Urothelium cell line (cell line): ENCODE measurements at places on chromosomes 4 and X.

DNA sequence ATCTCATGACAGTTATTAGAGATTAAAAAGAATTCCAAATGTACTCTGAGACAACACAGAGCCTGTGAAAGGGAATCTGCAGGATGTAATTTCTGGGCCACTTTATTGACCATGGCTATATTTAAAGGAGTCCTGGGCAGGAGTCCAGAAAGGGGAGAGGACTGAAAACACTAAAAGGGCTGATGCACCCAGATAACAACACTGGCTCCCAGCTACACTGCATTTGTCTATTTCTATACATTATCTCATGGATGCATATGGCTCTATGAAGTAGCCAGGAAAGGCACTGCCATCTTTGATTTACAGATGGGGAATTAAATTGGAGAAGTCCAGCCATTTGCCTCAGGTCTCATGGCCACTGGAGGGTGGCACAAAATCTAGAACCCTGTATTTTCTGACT is 56.0 kb downstream of the MED28 start:
- no peak for DNase-seq

- DNase-seq, result no peak
Observed at GRCh38 chr4:55358246-55358645, 12.2 kb downstream of the SRD5A3 start.

GRCh38 chrX:51395480-51395809 is 62.8 kb downstream of the NUDT10 start:
- DNase-seq, result no peak

GRCh38 chr4:140790765-140791164 is 34.6 kb upstream of the TBC1D9 start:
- DNase-seq, result no peak

DNA sequence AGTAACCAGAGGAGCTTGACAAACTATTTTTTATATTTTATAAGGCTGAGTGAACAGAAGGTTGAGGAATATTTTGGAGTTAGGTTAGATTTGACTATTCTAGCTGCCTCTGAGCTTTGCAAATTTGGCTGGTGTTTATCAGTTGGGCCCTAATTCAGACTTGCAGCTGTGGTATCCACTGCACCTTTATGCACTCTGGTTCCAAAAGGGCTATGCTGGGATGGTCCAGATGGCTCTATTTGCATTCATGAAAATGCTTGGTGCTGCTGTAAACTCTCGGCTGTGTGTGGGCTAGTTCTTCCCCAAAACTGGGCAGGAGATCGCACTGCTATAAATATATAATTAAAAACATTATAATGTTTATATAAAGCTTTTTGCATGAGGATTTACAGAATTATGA is 106.3 kb downstream of the REPS2 start:
- no peak for DNase-seq

- no peak for DNase-seq
Observed at GRCh38 chrX:48496660-48497059, 12.1 kb upstream of the PORCN start.

- no peak for DNase-seq
Observed at GRCh38 chrX:72477781-72478181, 94.9 kb downstream of the HDAC8 start.

GRCh38 chr4:15754323-15754722 is 23.8 kb upstream of the CD38 start:
- DNase-seq, result no peak

DNA sequence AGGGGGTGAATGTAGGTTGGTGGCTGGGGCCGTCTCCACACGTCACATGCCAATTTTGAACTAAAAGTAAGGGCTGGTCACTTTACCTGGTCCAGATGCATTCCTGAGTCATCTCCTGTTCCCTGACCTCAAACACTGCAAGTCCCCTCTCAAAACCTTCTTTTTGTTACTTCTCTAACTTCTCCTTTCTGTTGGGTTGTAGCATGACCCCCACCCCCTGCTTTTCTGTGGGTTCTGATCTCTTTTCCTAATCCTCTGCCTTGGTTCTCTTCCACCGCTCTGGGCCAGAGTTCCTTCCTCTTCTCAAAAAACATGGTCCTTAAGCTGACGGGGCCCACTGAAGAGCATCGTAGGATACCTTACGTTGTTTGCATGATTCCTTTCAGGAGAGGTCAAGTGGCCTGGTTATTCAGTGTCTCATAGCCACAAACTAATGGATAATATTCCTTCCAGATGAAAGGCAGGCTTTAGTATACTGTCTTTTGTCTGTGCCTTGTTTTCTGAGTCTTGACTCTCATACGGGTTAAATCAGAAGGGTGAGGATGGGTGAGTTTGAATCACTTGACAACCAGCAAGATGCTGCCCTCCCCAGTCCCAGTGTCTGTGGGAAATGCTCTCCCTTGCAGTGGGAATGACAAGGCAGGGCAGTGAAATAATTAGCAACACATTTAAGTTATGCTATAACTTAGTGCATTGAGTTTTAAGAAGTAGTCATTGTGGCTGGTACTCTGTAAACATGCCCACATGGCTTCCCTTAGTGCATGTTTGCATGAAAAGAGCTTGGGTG is 15.1 kb downstream of the SMS start:
- no peak for DNase-seq

- DNase-seq, result no peak
Observed at GRCh38 chrX:40644176-40644575, 3.2 kb downstream of the CXorf38 start.

DNA sequence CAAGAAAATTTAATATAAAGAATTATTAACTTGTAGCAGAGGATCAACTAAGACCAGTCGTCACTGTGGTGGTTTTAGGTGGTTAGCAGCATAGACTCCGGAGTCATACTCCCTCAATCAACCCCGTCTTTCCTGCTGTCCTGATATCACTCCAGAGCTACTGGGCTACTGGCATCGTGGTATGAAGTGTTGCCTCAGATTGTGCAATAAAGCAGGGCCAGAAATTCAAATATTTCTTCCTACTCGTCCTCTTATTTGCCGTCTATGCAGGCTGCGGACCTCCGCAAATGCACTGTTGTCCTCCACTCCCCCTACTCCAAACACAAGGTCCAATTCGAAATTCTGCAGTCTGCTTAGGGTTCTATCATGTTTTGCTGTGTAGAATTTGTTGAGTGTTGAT is 1.2 kb upstream of the MAGEA10 start:
- DNase-seq, result no peak

GRCh38 chr4:82792912-82793649 is 5.5 kb downstream of the SCD5 start:
- DNase-seq, result no peak

GRCh38 chrX:119399772-119400101 is 601 bp downstream of the SLC25A43 start:
- DNase-seq, result no peak

GRCh38 chr4:70706516-70706915 is 15.2 kb upstream of the RUFY3 start:
- DNase-seq, result no peak

DNA sequence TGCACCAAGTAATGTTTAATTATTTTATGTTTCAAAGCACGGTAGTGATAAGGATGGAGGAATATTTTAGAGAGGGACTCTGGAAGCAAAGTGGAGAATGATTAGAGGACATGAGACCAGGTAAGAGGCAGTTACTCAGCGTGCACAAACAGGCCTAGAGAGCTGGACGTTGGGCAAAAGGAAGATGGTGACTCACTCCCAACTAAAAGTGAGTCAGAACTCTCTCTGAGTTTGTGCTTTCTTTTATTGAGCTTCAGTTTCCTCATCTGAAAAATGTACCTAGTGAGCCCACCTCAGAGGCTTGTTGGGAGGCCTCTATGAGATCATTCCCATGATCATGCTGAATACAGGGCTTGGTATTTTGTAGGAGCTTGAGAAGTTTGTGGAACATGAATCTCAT is 1.6 kb upstream of the ZC4H2 start:
- DNase-seq, result peak; percentile 8

DNA sequence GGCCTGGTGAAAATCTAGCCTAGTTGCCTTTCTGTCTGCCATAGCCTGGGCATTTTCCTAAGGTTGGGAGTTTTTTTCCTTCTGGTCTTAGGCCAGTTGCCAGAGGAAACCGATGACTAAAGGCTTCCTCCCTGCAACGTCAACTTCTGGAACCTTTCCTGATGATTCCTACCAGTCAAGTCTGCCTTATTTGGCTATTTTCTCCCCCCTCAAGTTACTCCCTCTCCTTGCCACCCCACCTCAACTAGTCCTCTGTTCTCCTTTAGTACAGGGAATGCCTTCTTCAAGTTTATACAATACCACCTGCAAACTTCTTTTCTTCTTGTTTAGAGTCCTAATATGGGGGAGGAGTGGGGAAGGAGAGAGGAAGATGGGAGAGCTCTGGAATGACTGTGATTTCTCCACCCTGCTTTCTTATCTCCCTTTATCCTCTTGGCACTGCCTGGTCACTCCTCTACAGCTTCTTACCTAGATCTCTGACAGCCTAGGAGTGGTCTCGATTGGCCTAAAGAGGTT is 10.6 kb downstream of the MSN start:
- DNase-seq, result peak; percentile 44

GRCh38 chr4:78938474-78938867 is 767 bp downstream of the PAQR3 start:
- DNase-seq, result no peak

GRCh38 chrX:32591589-32591988 is 619.8 kb downstream of the DMD start:
- DNase-seq, result no peak

DNA sequence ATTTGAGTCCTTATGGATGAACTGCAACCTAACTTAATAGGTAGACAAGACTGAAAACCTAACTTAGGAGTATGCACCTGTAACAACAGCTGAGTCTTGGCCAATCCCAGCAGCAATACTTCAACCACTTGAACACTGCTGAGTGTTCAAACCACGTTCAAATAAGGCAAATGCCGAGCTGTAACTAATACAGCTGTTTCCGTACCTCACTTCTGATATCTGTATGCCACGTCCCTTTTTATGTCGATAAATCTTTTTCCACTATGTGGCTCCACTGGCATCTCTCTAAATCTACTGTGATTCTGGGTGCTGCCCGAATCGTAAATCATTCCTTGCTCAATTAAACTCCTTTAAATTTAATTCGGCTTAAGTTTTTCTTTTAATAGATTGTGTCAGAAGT is 459.7 kb downstream of the INPP4B start:
- DNase-seq, result no peak

DNA sequence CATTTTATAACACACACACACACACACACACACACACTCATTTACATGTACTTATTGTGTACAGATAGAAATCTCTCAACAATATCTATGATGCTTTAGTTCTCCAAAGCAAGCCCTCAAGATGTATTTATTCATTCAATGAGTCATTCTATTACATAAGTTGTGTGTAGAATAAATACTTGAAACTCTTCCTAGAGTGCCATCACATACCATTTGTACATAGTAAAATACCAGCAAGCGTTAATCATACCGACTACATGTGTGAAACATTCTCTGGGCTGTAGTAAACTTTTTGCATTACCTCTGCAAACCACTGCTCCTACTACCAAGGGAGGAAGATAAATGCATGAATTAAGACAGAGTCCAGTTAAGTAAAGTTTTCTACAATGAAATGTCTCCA is 70.9 kb downstream of the EPHA5 start:
- no peak for DNase-seq

DNA sequence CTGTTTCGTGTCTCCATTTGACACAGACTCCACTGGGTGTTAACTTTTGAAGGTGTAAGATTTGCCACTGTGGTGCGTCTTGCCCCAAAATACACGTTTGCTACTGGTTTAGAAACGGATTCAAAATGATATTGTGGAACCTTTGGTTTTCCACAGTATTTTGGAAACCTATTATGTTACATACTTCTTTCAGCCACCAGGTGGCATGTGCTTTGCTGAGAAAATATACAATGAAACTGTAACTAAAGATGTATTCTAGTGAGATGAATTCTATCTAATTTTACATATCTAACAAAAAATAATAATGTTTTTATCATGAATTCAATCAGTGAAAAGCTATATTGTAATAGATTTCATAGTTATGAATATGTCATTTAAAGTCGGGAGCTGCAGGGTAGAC is 28.4 kb upstream of the SLITRK4 start:
- DNase-seq, result no peak

GRCh38 chrX:125203737-125204578 is 115.7 kb upstream of the TEX13C start:
- peak; percentile 14 for DNase-seq

GRCh38 chr4:37639551-37640285 is 46.5 kb downstream of the RELL1 start:
- no peak for DNase-seq

- no peak for DNase-seq
Observed at GRCh38 chr4:3416270-3416669, 25.5 kb upstream of the HGFAC start.

DNA sequence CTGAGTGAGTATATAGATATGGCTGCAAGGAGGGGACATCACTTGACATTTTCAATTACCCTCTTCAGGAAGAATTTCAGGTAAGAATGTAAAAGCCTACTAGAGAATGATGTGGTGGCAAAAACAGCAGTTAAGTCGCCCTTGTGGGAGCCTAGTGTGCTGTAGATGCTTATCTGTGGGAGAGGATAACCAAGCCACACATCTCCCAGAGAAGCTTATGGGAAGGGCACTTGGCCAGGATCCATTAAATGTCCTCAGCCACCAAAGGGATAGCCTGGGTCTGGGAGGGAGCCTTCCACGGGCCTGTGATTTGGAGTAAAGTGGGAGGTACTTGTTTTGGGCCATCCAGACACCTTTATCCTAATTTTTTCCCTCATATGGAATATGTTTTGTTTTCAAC is 41.3 kb upstream of the BCLAF3 start:
- DNase-seq, result no peak

DNA sequence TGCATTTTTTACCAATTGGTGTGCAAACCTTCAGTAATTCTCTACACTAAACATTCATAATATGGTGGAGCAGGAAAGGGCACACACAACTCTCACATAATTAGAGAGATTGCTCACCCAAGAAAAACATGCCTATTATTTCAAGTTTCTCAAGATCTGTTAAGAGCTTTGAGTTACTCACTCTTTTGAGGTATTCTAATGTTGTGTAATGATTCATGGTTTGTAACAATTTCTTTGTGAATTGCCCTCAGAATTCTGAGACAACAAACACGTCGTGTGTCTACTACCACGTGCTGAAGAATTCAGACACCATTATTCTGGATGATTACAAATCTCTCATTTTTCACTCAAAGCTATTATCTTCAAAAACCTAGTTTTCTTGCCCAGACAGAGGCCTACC is 82.8 kb downstream of the PDGFC start:
- no peak for DNase-seq

- no peak for DNase-seq
Observed at GRCh38 chrX:84216406-84216805, 28.4 kb upstream of the RPS6KA6 start.

GRCh38 chrX:132258509-132258908 is 39.3 kb upstream of the RAP2C start:
- DNase-seq, result no peak
